ENCODE measurements at places on chromosomes 12 and 14.

DNA sequence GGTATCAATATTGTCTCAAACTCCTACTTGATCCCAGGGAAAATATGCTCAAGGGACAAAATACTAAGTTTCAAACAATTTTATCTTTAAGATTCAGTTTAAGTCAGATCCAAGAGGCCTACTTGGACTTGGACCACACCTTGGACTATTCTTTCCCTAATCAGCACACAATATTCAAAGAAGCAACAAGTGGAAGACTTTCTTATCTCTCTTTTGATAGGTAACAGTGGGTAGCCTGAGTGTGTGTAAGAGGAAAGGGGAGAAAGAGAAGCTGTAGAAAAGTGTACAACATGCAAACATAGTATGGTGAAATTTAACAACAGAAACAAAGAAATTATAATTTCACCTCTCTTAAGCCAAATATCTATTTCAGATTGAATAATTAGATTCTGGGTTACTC, 6.5 kb downstream of the CERS5 start:
- no peak for DNase-seq

DNA sequence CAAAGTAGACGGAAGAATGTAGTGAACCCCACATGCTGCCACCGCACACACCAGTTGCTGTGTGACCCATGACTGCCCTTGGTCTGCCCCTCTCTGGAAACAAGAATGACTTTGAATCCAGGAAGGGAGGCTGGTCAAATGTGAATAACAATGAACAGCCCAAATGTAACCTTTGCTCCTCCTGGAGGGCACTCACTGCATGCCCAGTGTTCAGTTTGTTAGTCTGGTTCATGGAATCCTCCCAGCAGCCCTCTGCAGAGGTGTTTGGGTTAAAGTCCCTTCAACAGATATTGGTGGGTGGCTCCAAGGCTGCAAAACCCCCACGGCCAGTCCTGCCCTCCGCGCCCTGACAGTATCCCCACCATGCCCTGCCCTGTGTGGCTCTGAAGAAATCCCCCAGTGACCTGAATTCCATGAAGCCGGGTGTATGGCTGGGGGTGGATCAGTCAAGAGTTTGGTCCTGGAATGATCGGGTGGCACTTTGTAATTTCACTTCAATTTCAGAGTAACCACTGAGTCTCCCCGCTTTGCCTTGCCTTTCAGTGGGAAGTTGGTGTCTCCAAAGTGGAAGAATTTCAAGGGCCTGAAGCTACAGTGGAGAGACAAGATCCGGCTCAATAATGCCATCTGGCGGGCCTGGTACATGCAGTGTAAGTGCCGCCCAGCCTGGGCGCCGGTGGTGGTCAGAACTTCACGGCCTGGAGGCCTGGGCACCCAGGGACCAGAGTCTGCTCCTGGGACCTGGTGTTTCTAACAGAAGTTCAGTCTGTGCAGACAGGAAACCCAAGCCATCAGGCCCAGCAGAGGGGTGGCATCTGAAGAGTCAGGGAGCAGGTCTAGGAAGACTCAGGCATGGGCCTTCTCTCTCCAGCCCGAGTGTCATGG, 47.1 kb downstream of the IL31 start:
- DNase-seq: no peak

DNA sequence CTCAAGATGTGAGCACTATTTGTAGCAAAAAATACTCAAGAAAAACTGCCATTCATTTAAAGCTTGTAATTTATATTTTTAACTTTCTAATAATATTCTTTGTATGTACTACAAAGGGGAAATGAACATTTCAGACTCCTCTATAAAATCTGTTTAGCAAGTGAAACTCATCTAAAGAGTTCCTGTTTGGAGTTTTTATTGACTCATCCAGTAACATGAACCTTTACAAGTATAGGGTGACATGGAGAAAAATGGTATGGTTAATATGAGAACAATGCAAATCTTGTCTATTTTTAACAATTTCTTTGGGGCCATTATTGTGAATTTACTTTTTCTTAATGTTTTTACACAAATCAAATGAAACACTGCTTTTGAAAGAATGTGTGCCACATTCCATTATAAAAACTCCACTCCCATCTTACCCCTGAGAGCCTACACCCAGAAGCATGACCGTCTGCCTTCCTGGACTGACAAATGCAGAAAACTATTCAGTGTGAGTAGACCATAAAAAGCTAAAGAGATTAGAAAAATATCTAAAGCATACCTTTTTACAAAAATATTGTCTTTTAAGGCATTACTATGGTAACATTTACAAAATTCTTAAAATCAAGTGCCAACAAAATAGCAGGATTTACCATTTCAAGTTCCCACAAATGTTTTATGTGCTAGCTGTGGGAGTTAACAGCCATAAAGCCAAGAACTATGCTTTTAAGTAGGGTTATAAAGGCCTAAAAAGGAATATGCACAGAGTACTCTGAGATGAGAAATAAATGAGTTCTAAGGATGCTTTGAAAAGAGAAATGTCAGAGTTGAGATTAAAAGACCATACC, 144.0 kb downstream of the ADAMTS20 start:
- DNase-seq: no peak

DNA sequence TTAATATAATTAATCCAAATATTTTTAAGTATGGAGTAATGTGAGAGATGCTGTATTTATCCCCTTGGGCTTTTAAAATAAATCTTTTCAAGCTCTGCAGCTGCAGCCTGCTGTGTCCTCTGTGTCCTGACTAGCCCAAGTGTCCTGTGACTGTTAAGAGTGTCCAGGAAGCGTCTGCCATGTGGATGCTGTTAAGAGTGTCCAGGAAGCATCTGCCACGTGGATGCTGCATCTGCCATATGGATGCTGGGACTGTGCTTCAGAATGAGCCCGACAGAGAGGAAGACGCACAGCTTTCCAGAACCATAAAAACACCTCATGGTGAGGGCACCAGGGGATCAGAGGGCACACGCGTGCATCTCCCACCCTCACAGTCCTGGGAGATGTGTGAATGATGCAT, 307.2 kb downstream of the ADGRD1 start:
- no peak for DNase-seq

DNA sequence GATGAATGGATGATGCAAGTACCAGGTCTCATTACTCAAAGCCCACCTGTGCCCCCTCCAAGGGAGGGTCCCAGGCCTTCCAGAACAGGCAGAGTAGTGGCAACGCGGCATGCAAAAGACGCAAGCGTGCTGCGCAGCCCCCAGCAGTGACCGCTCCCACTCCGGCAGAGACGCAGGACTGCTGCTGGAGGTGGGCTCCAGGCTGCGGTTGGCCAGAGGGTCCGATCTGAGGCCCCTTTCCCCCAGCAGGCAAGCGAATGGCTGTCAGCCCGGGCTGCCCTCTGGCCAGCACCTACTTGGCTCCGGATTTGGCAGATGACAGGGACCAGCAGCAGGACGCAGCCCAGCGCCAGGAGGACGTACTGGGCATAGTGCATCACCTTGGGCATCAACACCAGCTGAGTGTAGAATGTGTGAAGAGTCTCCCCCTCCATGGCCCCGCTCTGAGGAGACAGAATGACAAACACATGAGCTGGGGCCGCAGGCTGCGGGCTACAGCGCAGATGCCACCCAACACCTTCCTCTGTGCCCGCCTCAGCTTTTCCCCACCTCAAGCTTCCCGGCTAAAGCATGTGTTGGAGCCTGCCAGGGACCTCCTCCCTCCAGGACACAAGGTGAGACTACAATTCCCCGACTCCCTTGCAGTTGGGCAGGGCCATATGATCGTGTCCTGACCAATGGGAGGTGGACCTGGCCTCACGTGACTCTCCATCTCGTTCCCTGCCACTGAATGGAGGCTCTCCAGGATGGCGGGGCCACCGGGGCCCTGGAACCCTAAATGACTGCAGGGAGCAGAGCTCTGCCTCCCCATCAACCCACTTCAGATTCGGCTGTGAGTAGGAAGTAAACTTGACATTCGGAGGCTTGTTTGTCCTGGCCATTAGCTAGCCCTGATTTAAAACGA, 77.4 kb downstream of the SCARB1 start:
- no peak for DNase-seq

GRCh38 chr14:55571125-55571889, 8.7 kb upstream of the KTN1 start:
- no peak for DNase-seq

DNA sequence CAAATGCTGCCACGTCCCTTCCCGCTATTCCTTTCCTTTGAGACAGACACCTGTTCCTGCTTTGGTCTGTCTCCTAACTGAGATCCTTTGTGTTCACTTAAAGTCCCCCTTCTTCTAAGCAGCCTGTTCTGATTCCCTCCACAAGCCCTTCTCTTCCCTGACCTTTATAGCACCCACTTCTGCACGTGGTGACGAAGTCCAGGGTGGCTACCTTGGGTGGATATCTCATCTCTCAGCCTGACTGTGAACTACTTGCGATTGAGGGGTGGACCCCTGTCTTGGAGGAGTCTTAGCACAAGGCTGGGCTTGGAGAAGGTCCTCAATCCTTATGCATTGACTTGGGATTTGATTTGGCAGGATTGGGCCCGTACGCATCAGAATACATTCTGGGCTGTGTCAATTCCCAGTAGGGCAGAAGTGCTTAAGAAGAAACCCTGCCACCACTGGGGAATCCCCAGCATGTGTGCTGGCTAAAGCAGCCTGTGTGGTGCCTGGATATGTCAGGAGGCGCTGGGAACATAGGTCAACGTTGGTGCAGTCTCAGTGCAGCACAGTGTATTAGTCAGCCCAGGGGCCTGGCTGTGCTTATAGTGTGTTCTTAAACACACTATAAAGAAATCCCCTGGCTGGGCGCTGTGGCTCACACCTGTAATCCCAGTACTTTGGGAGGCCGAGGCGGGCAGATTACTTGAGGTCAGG, 23.6 kb downstream of the KRT80 start:
- DNase-seq: no peak

GRCh38 chr14:104518659-104519350, 60.8 kb upstream of the C14orf180 start:
- no peak for DNase-seq

GRCh38 chr12:74119811-74120362, 417.7 kb upstream of the ATXN7L3B start:
- DNase-seq: no peak

GRCh38 chr14:64696355-64696857, 7.8 kb upstream of the PLEKHG3 start:
- no peak for DNase-seq

GRCh38 chr12:104180374-104180773, 35.2 kb upstream of the TXNRD1 start:
- DNase-seq: no peak

- DNase-seq: no peak
Measured at GRCh38 chr12:66156654-66157053, 13.1 kb downstream of the TMBIM4 start.

DNA sequence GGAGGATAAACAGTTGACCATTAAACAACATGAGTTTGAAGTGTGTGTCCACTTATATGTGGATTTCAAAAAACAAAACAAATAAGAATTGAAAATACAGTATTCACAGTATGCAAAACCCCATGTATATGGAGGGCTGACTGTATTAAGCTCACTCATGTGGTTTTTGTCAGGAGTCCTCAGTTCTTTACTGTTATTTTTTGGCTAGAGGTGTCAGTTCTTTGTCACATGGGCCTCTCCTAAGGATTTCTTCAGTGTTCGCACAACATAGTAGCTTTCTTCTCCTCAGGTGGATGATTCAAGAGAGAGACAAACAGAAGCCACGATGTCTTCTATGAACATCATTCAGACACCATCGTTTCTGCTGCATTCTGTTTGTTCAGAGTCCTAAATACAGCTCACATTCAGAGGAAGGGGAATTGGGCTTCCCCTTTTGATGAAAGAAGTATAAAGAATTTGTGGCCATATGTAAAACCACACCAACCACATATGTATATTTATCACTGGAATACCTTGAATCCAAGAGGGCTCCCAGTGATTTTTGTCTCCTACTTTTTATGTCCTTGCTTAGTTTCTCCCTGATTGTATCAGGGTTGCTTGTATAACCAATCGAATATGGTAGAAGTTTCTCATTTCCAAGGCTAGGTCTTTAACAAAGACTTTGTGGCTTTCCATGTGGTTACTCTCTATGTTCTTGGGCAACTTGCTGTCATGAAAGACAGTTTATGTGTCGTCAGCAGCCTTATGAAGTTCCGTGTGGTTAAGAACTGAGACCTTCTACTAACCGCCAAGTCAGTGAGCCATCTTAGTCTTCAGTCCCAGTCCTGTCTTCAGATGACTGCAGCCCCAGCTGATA, 18.9 kb downstream of the MNAT1 start:
- DNase-seq: peak; percentile 95

DNA sequence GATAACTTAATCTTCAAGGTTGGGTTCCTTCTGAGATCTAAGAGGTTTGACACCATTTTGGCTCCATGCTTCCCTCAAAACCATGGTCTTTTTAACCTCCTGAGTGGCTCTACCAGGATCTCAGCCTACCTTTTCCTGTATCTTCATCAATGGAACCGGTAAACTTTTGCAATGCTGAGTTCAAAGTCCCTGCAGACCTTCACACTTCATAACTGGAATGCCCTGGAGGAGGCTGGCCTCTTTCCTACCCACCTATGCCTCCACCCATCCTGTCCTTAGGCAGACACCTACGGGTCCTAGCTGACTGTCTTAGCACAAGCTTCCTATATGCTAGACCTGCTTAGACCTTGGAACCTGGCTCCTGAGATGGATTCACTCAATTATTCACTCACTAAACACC, 89.5 kb upstream of the EEA1 start:
- DNase-seq: no peak

DNA sequence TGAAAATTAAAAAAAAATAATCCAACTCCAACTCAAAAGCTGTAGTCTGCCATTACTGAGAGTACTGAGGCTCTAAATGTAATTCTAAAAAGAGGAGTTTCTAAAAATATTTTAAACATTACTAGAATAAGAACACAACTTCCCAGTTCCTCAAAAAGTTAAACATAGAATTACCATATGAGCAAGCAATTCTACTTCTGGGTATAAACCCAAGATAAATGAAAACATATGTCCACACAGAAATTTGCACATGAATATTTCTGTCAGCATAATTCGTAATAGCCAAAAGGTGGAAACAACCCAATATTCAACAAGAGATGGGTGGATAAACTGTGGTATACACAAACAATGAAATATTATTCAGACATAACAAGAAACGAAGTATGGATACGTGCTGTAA, 15.0 kb upstream of the NR2C1 start:
- no peak for DNase-seq

- peak; percentile 94 for DNase-seq
Measured at GRCh38 chr14:92585981-92586937, 72.7 kb downstream of the RIN3 start.

- DNase-seq: no peak
Measured at GRCh38 chr12:50932787-50933280, 19.5 kb upstream of the HIGD1C start.

DNA sequence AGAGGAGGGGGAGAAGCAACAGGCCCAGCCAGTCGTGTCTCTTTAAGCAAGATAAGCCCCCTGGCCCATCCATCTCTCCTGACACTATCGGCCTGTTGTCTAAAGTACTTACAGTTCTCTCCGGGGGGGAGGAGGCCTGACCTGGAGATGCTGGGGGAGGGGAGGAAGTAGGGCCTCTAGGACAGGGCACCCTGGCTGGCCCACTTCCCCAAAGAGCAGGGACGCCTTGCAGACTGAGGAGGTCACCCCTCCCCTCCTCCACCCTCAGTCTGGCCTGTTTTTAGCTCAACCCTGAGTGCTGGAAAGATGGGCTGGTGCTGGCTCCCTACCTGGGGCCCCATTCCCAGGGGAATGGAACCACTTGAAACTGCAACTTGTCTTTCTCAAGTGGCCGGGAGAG, 70.3 kb downstream of the TBX5 start:
- no peak for DNase-seq
